ENCODE measurements at places on chromosomes 7 and 10.

DNA sequence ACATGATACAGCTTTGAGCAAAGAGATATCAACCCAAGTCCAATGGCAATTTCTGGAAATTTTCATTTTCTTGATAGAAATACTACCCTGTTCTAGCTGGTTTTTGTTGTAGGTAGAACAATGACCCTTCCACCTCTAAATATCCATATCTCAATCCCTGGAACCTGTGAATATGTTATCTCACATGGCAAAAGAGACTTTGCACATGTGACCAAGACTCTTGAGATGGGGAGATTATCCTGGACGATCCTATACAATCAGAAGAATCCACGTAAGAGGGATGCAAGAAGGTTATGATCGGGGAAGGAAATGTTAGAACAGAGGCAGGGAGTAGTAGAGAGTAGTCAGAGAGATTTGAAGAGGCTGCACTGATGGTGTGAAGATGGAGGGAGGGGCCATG lies 124.9 kb downstream of the CCDC71L start:
- H3K4me3 ChIP-seq = no peak overlapping the region
- no peaks in the 10 kb centered on the region for H3K27me3 ChIP-seq
- H3K27ac ChIP-seq = no peak overlapping the region
- H3K4me1 ChIP-seq = peaks cover 11% of the 10 kb centered on the region

DNA sequence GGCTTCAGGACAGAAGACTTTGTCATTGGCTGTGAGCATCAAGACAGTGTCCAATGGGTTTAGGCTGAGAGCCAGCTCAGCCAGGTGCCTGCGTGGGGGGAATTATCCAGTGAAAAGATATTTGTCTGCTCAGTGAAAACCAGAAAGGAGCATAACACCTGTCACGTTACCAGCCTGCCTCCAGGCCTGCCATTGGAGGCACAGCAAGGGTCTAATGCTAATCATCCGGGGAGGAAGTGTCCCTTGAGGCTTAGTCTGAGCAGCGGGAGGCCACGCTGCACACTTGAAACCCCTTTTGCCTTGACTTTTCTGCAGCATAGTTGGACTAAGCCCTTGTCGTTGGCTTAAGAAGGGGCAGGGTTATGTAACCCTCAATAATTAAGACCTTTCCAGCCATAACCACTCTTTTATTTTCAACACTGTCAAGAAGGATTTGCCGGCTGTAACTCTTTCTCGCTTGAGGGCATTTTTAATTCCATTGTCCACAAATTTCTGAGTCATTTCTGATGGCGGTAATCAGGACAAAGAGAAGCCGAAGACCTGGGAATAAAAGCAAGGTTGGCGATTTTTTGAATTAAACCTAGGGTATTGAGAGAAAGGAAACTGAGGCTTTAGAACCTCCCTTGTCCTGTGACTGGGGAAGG lies 639.6 kb upstream of the FOXK1 start:
- no peaks in the 10 kb centered on the region for H3K36me3 ChIP-seq
- no peak for DNase-seq
- no peak overlapping the region for H3K27ac ChIP-seq
- H3K4me1 ChIP-seq = no peaks in the 10 kb centered on the region

GRCh38 chr10:100085596-100085995 lies 3.9 kb upstream of the CPN1 start:
- no peak overlapping the region for H3K4me3 ChIP-seq
- peaks cover 19% of the 10 kb centered on the region for H3K27me3 ChIP-seq
- no peak overlapping the region for H3K27ac ChIP-seq

DNA sequence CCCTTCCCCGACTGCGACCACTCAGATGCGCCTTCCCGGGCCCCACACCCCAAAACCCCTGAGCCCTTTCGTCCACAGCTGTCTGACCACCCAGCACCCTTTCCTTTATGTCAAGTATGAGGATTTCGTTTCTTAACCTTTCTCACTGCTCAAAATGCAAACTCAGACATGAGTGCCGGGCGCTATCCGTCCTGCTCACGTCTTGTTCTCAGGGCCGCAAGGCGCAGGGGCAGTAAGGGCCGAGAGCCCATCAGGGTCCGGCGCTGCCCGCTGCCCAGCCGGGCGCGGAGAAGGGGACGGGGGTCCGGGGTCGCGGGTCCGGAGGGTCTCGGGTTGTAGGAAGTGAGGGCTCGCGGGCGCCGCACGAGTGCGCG lies 670 bp upstream of the RBM33 start:
- H3K36me3 ChIP-seq = peaks cover 24% of the 10 kb centered on the region
- peak overlapping the region; percentile 93 for H3K4me3 ChIP-seq
- H3K27ac ChIP-seq = peak overlapping the region; percentile 99
- peaks cover 45% of the 10 kb centered on the region for H3K4me1 ChIP-seq

- H3K36me3 ChIP-seq = peaks cover 3% of the 10 kb centered on the region
- H3K4me1 ChIP-seq = no peaks in the 10 kb centered on the region
- no peak overlapping the region for H3K4me3 ChIP-seq
Observed at GRCh38 chr10:95867866-95868265, 39.9 kb upstream of the CC2D2B start.

DNA sequence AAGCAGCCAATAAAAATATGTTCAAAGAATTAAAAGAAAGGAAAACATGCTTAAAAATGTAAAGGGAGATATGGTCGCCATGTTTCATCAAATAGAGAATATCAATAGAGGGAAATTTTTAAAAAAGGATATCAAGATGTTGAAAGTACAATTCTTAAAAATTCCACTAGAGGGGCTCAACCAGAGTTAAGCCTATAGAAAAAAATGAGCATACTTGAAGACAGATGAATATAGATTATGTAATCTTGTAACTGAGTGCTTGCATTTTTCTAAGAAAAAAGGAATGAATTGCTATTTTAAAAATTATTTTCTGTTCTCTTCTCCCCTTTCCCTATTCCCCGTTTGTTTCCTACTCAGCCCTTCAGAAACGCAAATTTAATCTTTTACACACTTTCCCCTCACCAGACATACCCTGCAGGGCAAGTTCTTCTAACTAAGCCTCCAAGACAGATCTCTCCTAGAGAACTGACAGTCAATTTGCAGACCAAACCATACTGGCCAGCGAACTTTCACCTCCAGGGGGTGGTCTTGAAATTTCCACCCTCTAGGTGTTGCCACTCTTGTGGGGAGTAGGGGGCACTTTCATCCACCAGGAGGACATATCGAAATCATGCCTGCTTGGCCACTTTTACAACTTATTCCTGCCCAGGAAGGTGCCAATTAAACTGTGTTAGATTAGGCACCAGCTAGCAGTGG lies 67.7 kb downstream of the NSUN6 start:
- peaks cover 12% of the 10 kb centered on the region for H3K36me3 ChIP-seq
- H3K27ac ChIP-seq = no peak overlapping the region
- peaks cover 16% of the 10 kb centered on the region for H3K4me1 ChIP-seq
- H3K4me3 ChIP-seq = no peak overlapping the region

GRCh38 chr7:25595996-25596395 lies 367.7 kb upstream of the NPVF start:
- no peak for DNase-seq
- no peak overlapping the region for H3K4me3 ChIP-seq
- peaks cover 71% of the 10 kb centered on the region for H3K27me3 ChIP-seq
- H3K4me1 ChIP-seq = no peaks in the 10 kb centered on the region
- no peak overlapping the region for H3K27ac ChIP-seq

DNA sequence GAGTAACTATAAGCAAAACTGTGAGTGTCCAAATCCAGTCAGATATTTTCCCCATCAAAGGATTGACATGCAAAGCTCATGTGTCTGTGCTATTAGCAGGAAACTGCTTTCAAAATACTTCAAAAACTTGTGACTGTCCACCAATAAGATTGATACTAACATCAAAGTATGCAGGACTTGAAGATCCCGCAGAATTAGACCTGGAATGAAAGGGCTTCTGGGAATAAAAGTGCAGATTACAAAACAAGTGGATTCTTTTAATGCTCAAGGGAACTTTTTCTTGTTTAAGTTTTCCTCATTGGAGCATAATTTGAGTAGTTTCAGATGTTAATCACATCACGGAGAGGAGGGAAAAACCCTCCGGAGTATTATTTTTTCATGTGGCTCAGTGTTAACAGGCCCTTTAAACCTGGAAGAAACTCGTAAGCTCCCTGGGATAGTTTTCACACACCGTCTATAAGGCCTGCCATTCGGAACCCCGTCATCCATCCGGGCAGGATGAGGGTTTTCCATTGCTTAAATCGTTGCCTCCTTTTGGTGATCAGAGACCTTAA lies 33.9 kb upstream of the MKX start:
- no peaks in the 10 kb centered on the region for H3K4me1 ChIP-seq
- no peak overlapping the region for H3K4me3 ChIP-seq
- H3K27ac ChIP-seq = no peak overlapping the region
- peaks cover 79% of the 10 kb centered on the region for H3K27me3 ChIP-seq

DNA sequence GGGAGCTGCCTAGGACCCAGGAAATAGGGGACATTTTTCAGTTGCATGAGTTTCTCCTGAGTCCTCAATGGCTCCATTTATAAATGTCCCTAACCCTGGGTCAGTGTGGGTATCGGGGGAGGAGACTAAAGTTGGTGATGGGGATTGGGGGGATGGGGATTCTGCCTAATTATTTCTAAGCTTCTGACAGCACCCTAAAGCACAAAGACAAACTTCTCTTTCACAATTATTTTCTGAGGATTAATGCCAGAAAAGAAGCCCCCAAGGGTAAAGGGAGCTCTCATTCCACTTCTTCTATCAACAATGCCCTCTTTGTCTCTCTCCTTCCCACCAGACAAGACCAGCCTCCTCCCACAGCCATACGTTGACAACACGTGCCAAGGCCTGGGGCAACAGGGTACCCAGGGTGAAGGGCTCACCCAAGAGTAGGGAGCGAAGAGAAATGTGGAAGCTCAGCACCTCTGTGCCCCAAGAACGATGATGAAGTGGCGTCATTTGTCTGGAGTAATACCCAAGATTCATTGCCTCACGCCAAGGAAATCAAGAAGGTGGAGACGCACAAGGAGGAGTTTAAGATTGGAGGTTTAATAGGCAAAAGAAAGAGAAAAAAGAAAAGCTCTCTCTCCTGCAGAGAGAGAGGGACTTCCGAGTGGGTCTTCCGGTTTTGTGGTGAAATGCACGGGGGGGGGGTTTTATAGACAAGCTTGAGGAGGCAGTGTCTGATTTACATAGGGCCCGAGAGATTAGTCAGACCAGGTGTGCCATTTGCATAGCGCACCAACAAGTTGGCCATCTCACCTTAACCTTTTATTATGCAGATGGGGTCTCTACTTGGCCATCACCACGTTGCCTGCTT lies 14.4 kb upstream of the GJC3 start:
- H3K36me3 ChIP-seq = peaks cover 3% of the 10 kb centered on the region
- peaks cover 6% of the 10 kb centered on the region for H3K4me1 ChIP-seq
- no peak for DNase-seq
- H3K4me3 ChIP-seq = no peak overlapping the region

DNA sequence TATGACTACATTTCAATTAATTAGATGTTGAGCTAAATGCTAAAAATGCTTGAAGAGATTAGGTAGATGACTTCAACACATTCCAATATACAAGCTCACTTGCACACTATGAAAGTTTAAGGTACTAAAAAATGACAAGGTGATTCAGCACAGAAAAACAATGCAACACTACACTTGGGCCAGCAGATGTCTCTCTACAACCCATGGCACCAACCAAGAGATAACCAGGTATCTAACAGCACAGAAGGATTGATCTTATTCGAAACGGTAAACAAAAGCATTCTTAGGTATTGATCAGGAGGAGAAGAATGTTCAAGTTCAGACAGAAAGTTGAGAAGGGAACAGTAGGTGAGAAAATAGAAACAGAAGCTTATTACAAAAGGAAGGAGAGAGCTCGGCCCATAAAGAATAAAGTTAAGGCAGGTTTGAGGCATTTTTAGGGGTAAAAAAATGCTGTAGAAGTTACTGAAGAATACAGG lies 248.2 kb upstream of the KLF14 start:
- no peaks in the 10 kb centered on the region for H3K27me3 ChIP-seq
- DNase-seq = no peak
- H3K36me3 ChIP-seq = peaks cover 33% of the 10 kb centered on the region
- H3K4me3 ChIP-seq = no peak overlapping the region
- peaks cover 38% of the 10 kb centered on the region for H3K4me1 ChIP-seq
- no peak overlapping the region for H3K27ac ChIP-seq

GRCh38 chr7:332646-333392 lies 42.8 kb downstream of the FOXL3 start:
- peaks cover 6% of the 10 kb centered on the region for H3K4me1 ChIP-seq
- peaks cover 35% of the 10 kb centered on the region for H3K27me3 ChIP-seq
- H3K36me3 ChIP-seq = no peaks in the 10 kb centered on the region
- no peak overlapping the region for H3K4me3 ChIP-seq
- peak; percentile 66 for DNase-seq
- no peak overlapping the region for H3K27ac ChIP-seq

GRCh38 chr10:116798859-116799258 lies 50.4 kb upstream of the ENO4 start:
- H3K4me1 ChIP-seq = peaks cover 22% of the 10 kb centered on the region
- peaks cover 41% of the 10 kb centered on the region for H3K27me3 ChIP-seq
- no peak overlapping the region for H3K4me3 ChIP-seq
- DNase-seq = no peak
- peaks cover 2% of the 10 kb centered on the region for H3K36me3 ChIP-seq

DNA sequence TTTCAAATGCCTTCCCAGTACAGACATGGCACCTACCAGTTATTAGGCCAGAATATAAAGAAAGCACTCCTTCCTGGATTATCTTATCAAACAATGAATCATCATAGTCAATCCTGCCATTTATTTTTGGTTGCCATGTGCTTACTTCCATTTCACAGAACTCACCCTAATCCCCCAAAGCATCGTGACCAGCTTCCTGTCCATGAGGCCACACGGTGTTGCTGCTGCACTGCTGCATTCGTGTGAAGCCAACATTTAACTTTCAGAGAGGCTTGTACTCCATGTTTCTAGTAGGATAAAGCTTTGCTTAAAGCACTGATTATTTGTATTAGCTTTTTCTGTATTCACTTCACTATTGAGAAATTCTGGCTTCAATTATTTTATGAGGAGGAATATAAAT lies 14.4 kb downstream of the COL28A1 start:
- H3K36me3 ChIP-seq = peaks cover 1% of the 10 kb centered on the region
- H3K4me1 ChIP-seq = no peaks in the 10 kb centered on the region
- DNase-seq = no peak

DNA sequence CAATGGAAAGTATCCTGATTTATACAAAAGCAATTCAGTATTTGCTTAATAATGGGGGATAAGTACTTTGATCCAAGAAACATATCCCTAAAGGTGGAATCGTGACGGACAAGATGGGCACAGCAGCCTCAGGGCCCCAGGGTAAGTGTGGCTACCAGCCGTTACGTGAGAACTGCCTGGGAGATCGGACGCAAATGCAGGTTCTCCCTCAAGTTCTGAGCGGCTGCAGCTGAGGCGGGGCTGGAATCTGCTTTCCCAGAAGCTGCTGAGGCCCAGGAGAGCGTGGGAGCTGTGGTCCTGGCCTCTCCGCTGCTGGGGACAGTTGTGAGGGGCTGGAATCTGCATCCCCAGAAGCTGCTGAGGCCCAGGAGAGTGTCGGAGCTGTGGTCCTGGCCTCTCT lies 13.5 kb downstream of the FOXL3 start:
- no peaks in the 10 kb centered on the region for H3K36me3 ChIP-seq
- no peak for DNase-seq
- peaks cover 13% of the 10 kb centered on the region for H3K27me3 ChIP-seq
- H3K4me1 ChIP-seq = no peaks in the 10 kb centered on the region
- H3K27ac ChIP-seq = no peak overlapping the region
- H3K4me3 ChIP-seq = no peak overlapping the region
